ENCODE measurements at places on chromosomes 7 and 10.
A peak's percentile ranks its signal among the peaks of the same experiment; 100 is the strongest.

GRCh38 chr10:88989824-88990383, 694 bp upstream of the FAS start:
- DNase-seq, result peak; percentile 83

- no peak for DNase-seq
Observed at GRCh38 chr7:539731-540411, 20.2 kb upstream of the PDGFA start.

DNA sequence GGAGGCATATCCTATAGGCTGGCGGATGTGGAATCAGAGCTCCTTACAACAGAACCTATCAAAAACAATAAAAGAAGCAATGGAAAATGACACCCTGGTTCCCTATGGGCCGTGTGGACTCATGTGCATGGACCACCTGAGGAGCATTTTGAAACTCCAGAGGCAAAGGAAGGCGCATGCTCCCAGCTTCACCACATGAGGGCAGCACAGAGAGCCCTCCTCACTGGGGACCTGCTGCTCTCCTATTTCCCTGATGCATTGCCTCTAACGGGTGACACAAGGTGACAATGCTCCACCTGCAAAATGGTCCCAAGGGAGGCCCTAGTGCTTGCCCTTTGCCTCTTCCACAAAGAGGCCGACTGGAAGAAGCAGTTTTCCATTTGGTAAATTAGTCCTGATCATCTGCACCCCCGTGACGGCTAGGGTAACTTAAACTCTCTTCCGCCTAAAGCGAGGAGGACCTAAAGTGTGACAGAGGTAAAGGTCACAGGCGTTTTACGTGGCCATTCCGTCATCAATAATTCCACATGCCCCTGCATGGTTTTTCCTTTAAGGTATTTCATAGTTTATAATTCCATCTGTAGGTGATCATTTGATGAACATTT, 67.7 kb downstream of the GPAM start:
- DNase-seq, result no peak

DNA sequence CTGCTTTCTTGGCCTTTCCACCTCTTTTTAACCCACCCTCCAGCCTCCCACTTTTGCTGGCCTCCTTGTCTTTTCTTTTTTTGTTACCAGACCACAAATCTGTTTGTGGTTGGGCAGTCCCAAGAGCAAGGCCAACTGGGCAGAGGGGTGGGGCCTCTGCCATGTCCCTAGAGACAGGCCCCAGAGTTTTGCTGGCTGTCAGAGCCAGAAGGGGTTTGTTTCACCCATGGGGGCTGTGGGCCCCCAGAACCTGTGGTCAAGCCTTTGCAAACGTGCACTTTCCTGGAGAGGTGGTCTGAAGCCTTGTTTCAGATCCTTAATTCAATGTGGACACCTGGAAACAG, 10.3 kb downstream of the ZMIZ1 start:
- no peak for DNase-seq

DNA sequence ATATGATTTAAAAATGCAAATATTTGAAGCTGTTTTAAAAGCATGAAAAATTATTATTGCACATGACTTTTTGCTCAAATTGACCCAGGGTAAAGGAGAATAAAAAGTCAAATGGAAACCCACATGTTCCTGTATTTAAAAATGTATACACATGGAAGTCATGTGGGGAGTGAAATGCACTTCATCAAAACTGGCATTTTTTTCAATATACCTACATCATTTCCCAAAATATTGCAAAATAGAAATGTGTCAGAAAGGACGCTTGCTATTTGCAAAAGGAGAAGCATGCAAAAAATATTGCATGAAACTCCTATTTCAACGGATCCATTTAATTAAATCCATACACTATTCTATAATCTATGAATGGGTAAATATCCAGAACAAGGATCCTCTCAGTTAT, 117.0 kb downstream of the POU6F2 start:
- no peak for DNase-seq

GRCh38 chr7:140326116-140326928, 72.0 kb downstream of the SLC37A3 start:
- no peak for DNase-seq

DNA sequence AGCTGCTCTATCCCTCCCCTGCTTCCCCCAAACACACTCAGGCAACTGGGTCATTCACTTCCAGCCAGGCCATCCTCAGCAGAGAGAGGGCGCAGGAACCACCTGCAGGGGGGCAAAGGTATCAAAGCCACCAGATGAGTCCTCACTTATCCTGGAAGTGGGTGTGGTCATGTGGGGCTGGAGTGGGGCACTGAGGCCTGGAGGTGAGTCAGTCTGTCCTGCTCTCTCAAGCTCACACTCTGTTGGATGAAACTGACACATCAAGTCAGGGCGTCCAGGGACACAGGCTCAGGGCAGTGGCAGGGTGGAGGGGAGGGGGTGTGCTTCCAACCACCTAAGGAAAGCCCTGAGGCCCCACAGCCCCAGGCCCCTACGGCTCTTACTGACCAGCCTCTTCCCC, 8.0 kb upstream of the ELFN1 start:
- no peak for DNase-seq

- DNase-seq, result no peak
Observed at GRCh38 chr7:133761443-133761842, 365.7 kb upstream of the LRGUK start.

GRCh38 chr10:86354761-86355540, 11.6 kb downstream of the GRID1 start:
- DNase-seq, result no peak

Data from GM04503 (cell line).